ENCODE measurements at places on chromosomes 1 and 21.

- DNase-seq: peak; percentile 46
These were observed 424.4 kb upstream of the RUNX1 start for GRCh38 chr21:35473496-35473895.

DNA sequence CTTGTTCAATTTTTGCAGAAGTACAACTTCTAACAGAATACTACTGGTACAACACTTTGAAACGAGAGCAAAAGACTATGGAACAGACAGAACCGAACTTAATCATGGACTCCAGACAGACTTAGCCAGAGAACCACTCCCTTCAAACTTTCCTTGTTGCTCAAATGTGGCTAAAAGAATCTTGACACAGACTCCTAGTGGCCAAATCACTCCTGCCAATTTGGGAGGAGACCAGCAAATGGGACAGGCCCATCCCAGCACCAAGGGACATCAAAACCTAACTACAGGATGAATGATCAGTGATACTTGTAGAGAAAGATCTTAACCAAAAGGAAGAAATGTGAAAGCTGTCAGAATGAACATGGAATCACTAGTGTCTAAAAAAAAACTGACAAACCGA, 154.0 kb downstream of the MATN1 start:
- DNase-seq: no peak

- DNase-seq: no peak
These were observed 51.7 kb upstream of the LRRC8B start for GRCh38 chr1:89472886-89473417.

- DNase-seq: no peak
These were observed 221.2 kb downstream of the FMN2 start for GRCh38 chr1:240312872-240313271.

DNA sequence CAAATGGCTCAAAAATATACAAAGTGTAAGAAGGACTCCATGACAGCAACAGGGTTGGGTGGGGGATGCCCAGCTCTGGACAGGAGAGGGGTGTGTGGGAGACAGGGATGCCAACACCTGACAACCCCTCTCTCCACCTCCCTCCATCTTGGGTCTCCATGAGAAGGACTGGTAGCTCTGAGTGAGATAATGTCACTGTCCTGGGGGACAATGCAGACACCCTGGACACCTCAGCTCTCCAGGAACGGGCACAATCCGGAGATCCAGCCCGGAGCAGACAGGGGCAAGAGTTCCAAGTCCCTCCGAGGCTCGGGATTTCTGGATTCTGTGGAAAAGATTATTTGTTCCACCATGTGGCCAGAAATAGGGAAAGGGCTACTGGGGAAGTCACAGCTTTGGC, 122.5 kb downstream of the GLIS1 start:
- no peak for DNase-seq

GRCh38 chr1:75579046-75579445, 31.9 kb downstream of the SLC44A5 start:
- no peak for DNase-seq

DNA sequence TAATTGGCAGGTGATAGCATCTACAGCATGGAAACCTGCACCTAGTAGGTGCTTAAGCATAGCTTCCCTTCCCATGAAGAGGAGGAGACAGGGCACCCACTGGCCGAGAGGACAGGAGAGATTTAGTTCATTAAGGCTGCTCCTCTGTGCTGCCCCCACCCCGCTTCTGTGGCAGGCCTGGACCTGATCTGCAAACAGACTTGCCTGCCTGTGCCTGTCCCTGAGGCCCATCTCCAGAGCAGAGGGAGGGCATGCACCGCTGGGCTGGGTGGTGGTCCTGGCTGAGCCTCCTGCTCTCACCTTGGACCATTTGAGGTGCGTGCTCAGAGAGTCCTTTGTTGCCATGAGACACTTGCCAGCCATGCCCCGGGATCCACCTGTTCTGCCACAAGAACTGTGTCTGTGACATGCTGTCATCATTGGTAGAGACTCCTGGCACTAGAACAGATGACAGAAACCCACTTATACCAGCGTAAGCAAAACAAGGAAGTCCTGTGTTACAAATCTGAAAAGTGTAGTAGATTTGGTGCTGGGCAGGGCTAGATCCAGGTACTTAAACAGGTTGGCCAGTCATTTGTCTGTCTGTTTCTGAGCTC, 55.6 kb downstream of the PTPRF start:
- DNase-seq: no peak

DNA sequence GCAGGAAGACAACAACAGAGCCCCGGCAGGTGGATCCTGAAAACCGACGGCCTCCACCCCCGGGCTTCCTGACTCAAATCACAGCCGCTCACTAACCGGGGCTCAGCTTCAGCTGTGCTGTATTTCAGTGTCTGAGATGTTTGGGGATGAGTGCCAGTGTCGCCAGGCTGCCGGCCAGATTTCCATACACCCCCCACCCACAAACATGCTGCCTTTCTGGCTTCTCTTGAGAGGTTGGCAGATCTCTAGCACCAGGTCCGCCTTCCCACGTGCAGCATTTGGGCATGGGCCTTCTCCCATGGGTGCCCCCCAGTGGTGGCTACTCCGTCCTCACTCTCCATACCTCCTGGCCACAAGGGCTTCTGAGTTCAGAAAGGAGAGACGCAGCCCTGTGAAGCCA, 34.8 kb downstream of the KCNAB2 start:
- no peak for DNase-seq

DNA sequence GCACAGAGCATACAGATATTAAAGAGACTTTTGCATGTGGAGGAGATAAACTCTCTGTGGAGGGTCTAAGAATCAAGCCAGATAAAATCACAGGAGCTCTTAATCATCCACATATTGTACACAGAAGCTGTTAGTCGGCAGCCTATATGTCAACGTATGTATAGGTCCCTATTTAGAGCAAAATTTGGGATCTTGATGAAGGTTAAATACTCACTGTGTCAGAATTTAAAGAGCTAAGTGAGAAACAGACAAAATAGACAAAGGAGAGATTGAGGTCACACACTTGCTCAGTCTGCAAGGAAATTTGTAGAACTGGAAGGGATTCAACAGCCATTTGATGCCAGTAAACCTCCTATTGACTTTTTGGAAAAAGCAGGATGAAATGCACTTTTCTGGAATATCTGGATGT, 4.1 kb upstream of the IRF2BP2 start:
- no peak for DNase-seq

DNA sequence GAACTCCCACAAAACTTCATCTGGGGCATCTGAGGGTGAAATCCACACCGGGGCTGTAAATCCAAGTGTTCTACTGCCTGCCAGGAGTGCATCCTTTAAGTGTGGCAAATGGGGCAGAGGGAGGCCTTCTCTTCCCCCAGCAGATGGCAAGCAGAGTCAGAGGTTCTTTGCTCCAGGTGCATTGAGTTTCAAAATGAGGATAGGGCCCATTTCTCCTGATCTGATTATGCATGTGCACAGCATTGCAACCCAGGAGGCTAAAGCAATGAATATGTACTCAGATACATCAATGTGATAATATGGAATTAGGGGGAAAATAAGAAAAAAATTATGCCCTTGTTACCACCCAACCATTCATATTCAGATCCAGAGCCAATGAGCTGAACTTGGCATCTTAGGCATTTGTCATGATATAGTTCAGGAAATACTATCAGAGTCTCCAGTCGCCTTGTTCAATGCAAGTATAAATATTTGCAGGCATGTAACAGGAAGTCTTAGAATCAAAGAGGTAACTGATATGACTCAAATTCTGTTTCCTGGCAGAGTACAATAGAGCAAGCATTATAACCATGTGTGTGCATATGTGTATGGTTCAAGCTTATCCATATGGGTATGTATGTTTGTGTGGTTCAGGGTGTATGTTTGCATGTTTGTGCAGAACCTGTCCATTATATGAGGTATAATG, 473.8 kb upstream of the PKN2 start:
- DNase-seq: no peak

- no peak for DNase-seq
These were observed 206.7 kb upstream of the CAMK1G start for GRCh38 chr1:209376774-209377173.

DNA sequence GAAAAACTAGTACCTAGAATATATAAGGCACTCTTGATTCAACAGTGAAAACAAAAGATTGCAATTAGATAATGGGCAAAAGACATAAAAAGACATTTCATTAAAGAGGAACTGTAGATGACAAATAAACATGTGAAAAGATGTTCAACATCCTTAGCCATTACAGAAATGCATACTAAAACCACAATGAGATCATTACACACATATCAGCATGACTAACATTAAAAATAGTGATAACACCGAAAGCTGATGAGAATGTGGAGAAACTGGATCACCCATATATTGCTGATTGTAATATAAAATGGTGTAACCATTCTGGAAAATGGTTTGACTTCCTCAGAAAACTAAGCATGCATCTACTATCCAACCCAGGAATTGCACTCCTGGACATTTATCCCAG, 340.3 kb downstream of the SEC16B start:
- DNase-seq: no peak

- no peak for DNase-seq
These were observed 589.7 kb downstream of the DPYD start for GRCh38 chr1:97331165-97331564.

DNA sequence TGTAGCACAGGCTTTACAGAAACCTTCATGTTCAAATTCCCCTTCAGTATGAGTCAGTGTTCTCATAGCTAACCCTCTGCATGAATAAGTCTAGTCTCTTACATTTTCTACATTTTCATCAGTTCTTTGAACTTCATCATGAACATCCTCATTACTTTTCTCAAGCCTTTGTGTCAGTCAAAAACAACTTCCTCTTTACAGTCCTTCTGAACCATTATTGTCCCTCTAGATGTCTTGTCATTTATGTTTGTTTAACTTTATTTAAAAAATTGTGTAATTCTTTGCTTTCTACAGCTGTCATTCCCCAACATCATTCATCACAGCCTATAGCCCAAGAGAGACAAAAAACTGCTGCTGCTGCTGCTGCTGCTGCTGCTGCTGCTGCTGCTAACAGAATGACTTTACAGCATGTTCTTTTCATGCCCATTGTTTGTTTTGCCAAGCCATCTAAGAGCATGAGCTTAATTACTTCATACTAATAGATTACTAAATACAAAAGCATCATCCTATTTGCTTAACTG, 133.1 kb downstream of the LRRC40 start:
- peak; percentile 17 for DNase-seq

DNA sequence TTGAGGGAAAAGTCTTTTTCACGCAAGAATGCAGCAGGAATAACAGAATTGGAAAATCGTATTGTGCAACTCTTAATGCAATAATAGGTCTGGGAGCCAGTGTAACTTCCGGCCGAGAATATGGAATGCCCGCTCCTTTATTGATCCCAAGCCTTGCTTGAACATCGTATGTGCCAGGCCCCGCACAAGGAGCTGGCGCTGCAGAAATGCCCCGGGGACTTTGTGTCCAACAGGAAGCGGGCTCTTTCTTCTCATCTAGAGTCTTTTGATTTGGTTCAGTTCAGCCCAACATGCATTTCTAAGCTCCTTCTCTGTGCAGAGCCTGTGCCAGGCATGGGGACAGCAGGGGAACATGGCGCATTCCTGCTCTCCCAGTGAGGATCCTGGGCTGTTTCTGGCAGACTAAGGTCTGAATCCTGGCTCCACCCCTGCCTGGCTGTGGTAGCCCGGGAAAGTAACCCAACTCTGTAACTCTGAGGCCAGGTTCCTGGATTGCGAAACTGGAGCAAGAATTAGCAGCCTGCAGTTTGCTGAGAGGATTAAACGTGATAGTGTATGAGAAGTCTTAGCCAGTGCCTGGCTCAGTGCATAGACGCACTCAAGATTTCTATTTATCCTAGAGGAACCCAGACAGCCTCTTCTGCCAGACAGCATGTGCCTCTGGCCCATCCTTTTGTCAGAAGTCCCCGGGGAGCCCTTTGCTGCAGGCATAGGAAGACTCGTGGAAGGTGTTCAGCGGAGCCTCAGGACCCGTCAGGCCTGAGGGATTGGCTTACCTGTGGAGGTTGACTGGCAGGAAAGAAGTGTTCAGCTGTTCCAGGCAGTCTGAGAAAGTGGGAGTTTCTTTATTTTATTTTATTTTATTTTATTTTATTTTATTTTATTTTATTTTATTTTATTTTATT, 987 bp upstream of the CDCP2 start:
- DNase-seq: peak; percentile 27

DNA sequence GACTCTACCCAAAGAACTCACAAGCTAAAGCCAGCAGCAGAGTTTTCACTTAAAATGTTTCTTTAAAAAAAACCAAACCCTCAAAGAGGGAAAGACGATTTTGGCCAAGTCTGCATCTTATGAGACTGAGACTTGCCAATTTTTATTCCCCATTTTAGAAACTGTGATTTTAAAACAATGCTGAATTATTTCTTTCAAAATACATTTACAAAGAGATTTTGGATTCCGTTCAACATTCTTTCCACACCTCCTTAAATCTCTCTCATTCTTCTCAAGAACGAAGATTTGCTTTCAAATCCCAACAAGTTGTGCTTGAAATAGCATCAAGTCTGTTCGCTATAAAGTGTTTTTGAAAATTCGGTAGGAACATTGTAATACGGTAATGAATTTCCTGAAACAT, 133.9 kb upstream of the VANGL1 start:
- DNase-seq: no peak

- no peak for DNase-seq
These were observed 64.4 kb downstream of the SLC37A1 start for GRCh38 chr21:42578034-42578433.

GRCh38 chr1:219459351-219460080, 153.4 kb downstream of the ZC3H11B start:
- no peak for DNase-seq

DNA sequence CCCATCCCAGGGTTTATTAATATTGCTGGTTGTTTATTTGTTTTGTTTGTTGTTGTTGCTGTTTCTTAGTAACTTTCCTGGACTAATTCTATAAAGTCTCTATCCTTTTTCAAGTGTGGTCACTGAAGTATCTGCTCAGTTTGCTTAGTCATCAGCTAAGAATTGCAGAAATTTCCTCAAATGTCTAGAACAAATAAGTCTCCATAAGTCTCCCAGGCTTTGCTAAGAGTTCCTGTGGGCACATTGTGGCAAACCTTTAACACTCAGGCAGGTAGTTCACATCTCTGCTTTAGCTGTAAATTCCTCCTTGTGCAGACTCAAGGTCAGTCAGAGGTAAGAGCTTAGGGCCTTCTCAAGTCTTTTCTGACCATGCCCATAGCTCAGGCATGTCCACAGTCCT, 38.9 kb upstream of the C1orf185 start:
- DNase-seq: peak; percentile 10

DNA sequence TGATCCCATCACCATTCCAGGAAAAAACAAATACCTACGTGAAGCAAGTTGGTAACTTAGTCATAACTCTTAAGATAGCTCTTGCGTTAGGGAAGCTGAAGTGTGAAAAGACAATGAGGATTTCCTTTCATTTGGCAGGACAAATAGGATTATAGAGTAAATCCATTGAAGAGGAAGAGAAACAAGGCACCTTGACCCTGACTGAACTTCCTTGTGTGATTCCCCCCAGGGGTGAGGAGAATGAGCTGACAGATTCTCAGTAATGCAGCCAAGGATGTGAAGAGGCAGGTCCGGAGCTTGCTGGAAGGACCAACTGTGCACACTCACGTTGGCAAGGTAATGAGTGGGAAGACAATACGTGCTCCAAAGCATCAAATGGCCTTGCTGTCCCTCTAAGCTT, 55.0 kb upstream of the HMCN1 start:
- no peak for DNase-seq

- DNase-seq: peak; percentile 47
These were observed 15.5 kb upstream of the CD247 start for GRCh38 chr1:167533851-167534300.

- DNase-seq: no peak
These were observed 1.6 kb downstream of the CLEC20A start for GRCh38 chr1:178495158-178495557.

GRCh38 chr1:232225336-232226131, 404.4 kb downstream of the SIPA1L2 start:
- no peak for DNase-seq
